ENCODE measurements at places on chromosomes 3 and 15.

DNA sequence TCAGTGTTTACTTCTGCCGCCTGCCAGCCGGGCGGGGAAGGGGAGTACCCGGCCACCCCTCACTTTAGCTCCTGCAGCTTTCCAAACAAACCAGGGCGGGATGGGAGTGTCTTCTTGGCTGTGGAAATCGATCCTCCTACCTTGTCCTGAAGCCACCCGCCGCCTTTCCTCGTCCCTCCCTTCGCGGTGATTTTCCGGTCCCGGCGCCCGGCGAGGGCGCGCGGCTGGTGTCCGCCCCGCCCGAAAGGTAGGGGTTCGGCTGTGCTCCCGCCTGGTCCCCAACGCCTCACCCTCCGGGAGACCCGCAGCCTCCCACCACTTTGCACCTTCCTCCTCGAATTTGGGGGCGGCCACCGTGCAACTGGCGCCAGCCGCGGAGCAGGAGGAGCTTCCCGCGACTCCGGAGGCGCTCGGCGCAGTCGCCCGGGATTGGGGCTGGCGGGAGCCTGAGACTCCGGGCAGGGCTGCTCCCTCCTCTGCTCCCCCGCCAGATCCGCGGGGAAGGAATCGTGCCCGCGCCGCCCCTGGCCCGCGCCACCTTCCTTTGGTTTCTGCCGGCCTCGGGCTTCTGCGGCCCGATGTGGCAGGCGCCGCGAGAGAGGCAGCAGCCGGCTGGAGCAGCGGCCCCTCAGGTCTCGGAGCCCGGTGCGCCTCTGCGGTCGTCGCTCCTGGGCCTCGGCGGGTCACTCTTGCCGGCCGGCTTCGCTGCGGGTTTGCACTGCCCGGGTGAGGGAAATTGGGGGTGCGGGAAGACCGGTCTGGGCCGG is 30.7 kb upstream of the ST3GAL6 start:
- peak; percentile 62 for DNase-seq

DNA sequence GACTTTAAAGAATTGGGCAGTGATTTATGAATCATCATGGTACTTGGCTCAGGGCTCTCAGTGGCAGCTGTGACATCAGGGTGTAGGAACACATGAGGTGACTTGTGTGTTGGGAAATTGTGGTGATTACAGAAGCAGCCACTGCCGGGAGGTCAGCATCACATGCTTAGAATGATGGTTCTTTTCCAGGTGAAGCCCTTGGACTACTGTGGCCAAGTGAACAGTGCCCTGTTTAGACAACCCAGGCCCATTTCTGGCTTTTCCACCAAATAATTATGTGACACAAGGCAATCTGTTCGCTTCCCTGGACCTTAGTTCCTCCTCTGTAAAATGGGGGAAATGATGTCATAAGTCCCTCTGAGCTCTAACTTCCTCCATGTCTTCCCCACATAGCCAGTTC is 139.7 kb upstream of the ROPN1 start:
- DNase-seq = peak; percentile 51

GRCh38 chr15:73683777-73684580 is at the start of gene CD276:
TSS of gene CD276 (plus strand) at chr15:73684383. CDS start at chr15:73699640, 15,257 bp downstream.
- peak; percentile 39 for DNase-seq

GRCh38 chr3:19221081-19221480 is 72.8 kb downstream of the KCNH8 start:
- DNase-seq = no peak

DNA sequence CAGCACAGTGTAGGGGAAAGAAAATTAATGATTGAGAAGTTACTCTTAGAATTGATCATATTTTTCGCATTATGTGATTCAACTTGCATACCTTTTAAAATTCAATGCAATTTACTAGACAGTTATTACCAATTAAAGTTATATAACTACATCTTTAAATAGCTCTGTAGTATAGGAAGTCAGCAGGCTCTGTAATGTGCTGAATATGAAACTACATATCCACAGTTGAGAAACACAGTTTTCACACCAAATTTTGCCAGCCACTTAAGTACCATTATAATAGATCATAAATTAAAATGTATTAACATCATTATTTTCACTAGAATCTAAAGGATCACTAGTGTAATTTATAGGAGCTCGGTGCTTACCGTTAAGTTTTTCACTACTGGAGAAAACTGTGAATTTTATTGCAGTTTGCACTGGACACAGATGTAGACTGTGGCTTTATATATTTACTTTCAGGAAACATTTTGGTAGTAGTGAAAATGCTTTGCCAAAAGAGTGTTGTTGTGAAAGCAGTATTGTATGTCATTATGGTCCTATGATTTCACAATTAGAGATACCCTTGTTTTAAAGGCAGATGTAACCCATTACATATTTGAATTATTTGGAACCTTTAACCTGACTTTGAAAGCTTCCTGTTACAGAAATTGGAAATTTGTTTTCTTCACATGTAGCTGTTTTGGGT is 113.6 kb downstream of the PLCL2 start:
- DNase-seq = no peak

GRCh38 chr15:89785064-89785773 is 9.1 kb downstream of the MESP2 start:
- no peak for DNase-seq

- DNase-seq = peak; percentile 13
These were observed 48.9 kb upstream of the POLG start for GRCh38 chr15:89383365-89384175.

DNA sequence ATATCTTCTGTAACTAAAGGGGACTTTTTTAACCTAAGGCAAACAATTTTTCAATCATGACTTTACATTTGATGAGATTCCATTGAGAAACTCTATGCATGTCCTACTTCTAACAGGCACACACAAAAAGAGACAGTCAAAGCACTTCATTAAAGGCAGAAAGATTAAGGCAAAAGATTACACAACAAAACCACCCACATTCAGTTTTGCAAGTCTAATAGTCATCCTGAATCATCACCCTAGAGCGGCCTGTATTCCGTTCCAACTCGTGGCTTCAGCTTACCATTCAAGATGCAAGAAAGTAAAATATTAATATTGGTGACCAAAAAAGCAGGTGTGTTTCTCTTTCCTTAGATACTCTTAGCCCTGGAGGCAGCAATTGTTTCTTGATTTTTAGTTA is 205.9 kb downstream of the P3H2 start:
- peak; percentile 95 for DNase-seq

DNA sequence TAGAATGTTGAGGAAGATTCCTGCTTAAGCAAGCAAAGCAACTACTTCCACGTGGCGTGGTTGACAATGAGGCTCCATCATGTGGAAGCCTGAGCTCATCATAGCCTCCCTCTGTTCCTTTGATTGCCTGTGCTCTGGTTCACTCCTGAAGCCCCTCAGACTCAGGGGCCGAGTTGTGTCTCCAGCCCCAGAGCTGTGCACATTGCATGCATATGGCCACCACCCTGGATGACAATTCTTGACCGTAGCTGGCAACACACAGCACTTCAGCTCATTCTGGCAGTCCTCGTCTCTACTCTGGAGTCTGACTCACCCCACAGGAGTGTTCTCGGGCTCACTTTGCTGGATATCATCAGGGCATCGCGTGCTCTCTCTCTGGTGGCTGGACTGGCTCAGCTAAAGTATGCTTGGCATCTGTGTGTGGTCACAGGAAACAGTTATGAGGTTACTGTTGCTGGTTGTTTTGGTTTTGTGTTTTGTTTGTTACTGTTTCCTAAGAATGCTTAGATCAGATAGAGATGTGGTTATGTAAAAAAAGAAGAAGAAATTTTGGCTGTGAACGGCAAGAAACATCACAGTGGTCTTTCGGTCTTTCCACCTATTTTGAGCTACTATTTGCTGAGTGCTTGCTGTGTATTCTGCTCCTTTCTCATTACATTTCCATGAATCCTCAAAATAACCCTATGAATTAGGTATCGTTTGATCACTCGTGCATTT is 41.6 kb upstream of the MRPS22 start:
- DNase-seq = peak; percentile 99

- no peak for DNase-seq
These were observed 664.0 kb upstream of the SGO1 start for GRCh38 chr3:20849975-20850374.
